ENCODE measurements at places on chromosomes 11 and 22.
A peak's percentile ranks its signal among the peaks of the same experiment; 100 is the strongest.

DNA sequence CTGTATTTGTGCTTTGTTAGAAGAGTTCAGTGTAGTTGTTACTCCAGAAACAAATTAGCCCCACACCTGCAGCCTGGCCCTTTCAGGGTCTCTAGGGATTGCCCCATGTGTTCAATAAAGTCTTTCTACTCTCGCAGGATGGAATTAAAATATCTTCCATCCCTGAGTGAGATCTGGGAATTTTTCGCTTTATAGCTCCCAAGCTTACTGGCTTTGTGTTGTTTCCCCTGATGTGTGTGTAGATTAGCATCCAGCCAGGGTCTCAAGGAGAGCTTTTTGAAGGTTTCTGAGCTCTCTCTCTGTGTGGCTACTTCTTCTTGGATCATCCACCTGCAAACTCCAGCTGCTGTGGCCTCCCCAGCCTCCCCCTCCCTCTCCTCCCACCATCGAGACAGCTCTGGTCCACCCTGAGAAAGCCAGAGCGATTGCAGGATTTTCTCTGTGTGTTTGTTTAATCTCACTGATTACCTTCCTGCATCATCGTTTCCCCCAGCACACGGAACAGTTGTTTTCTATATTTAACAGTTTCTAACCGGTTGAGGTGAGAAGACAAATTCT, 553.5 kb downstream of the TBC1D22A start:
- DNase-seq = no peak
- no peak overlapping the region for H3K4me3 ChIP-seq
- no peaks in the 10 kb centered on the region for H3K4me1 ChIP-seq
- no peaks in the 10 kb centered on the region for H3K36me3 ChIP-seq
- H3K27ac ChIP-seq = no peak overlapping the region

- H3K27me3 ChIP-seq = no peaks in the 10 kb centered on the region
- H3K4me1 ChIP-seq = no peaks in the 10 kb centered on the region
- H3K4me3 ChIP-seq = no peak overlapping the region
- H3K36me3 ChIP-seq = no peaks in the 10 kb centered on the region
- H3K27ac ChIP-seq = no peak overlapping the region
- DNase-seq = no peak
These were observed 305.0 kb upstream of the LARGE1 start for GRCh38 chr22:34225278-34225677.

DNA sequence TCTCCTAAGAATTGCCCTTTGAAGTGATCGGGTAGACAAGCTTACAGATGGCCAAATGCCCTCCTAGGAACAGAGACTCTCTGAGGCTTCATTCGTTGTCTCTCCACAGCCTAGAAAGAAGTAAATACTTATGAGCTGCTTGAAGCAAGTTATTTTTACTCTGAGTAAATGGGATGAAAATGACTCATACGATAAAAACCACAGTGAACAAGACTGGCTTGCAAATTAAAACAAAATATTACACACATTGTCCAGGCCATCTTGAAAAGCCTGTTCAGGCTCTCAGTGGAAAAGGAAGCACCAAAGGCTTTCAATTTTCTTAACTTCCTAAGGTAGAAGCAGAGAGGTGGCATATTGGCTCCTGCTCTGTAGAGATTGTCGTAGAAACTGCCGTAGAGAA, 294.2 kb downstream of the NELL1 start:
- no peak for DNase-seq
- no peaks in the 10 kb centered on the region for H3K4me1 ChIP-seq
- H3K27me3 ChIP-seq = no peaks in the 10 kb centered on the region
- no peaks in the 10 kb centered on the region for H3K36me3 ChIP-seq
- no peak overlapping the region for H3K27ac ChIP-seq
- no peak overlapping the region for H3K4me3 ChIP-seq

DNA sequence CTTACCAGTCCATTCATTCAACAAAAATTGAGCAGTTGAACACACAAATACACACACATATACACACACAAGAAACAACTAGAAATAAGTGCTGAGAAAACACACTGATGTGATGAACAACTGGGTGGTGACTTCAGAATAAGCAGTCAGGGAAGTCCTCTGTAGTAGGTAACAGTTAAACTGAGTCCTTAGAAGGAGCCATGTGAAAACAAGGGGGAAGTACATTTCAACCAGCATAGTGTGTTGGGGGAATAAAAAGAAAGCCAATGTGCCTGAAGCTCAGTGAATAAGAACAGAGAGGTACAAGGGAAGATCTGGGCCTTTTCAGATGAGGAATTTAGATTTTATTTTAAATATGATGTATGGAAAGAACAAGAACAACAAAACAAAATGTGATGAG, 6.8 kb upstream of the TMEM123 start:
- H3K27me3 ChIP-seq = no peaks in the 10 kb centered on the region
- no peak for DNase-seq
- H3K36me3 ChIP-seq = no peaks in the 10 kb centered on the region
- no peak overlapping the region for H3K4me3 ChIP-seq
- no peak overlapping the region for H3K27ac ChIP-seq

DNA sequence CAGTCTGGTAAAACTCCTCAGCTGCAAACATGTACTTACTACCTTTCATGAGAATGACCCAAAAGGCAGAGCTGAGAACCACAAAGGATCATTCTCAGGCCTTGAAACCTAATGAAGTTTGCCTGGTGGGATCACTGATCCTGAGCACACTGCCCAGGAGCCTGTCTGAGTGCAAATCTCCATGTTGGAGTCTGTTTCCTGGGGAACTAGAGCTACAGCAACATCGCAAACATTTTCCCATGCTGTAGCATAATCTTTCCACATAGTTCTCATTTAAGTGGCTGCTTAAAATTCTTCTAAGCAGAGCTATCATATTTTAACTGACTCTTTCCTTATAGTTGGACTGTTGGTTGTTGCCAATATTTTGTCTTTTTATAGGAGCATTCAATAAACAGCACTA, 58.5 kb downstream of the GUCY1A2 start:
- peaks cover 15% of the 10 kb centered on the region for H3K4me1 ChIP-seq
- H3K36me3 ChIP-seq = no peaks in the 10 kb centered on the region
- H3K4me3 ChIP-seq = no peak overlapping the region
- no peaks in the 10 kb centered on the region for H3K27me3 ChIP-seq

DNA sequence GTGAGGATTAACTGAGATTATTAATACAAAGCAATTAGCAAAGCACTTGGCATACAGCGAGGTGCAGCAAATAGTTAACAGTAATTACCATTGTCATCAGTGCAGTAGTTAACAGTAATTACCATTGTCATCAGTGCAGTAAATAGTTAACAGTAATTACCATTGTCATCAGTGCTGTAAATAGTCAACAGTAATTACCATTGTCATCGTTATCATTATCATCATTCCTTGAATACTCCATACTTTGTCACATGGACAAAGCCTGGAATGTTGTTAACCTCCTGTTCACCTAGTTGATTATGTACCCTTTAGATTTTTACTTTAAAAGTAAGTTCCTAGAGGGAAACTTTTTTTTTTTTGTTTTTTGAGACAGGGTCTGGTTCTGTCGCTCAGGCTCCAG, 19.5 kb upstream of the LYVE1 start:
- H3K4me1 ChIP-seq = no peaks in the 10 kb centered on the region
- peaks cover 21% of the 10 kb centered on the region for H3K27me3 ChIP-seq
- no peak overlapping the region for H3K4me3 ChIP-seq
- H3K36me3 ChIP-seq = no peaks in the 10 kb centered on the region
- DNase-seq = no peak

DNA sequence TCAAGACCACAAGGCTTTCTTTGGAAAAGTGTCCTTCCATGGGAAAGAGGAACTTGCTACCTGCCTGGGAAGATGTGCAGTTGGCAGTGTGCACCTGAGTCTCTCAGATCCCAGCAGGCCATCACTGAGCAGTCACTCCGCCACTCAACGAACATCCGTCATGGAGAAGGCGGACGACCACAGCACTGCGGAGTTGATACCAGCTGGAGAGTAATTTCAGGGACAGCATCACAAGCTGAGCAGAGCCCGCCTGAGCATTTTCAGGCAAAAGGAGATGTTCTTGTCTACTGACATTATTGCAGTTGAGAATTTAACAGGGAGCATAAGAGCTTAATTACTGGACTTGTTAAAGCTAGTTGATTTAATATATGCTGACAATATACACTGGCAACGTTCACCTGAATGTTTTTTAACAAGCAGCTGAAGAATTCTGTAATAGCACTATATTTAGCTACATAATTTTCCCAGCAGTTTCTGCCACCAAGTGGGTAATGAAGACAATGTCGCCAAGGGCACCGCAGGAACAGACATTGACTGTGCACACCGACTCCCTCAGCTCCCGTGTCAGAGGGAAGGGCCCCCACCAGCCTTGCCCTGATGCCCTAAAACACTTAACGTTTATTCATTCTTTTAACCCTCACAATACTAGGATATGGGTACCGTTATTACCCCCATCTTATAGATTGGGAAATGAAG, 52.4 kb upstream of the ARFGAP3 start:
- no peak overlapping the region for H3K4me3 ChIP-seq
- no peaks in the 10 kb centered on the region for H3K4me1 ChIP-seq
- DNase-seq = no peak
- peaks cover 37% of the 10 kb centered on the region for H3K36me3 ChIP-seq

GRCh38 chr11:64031001-64031400, 4.7 kb upstream of the FLRT1 start:
- H3K4me1 ChIP-seq = no peaks in the 10 kb centered on the region
- no peaks in the 10 kb centered on the region for H3K36me3 ChIP-seq
- H3K4me3 ChIP-seq = no peak overlapping the region
- H3K27ac ChIP-seq = no peak overlapping the region
- no peaks in the 10 kb centered on the region for H3K27me3 ChIP-seq

GRCh38 chr11:72195518-72196270, 3.8 kb downstream of the FOLR1 start:
- H3K27me3 ChIP-seq = no peaks in the 10 kb centered on the region
- no peaks in the 10 kb centered on the region for H3K36me3 ChIP-seq
- H3K4me3 ChIP-seq = no peak overlapping the region
- no peak overlapping the region for H3K27ac ChIP-seq
- no peak for DNase-seq

GRCh38 chr22:34849965-34850364, 216.0 kb upstream of the ISX start:
- H3K36me3 ChIP-seq = no peaks in the 10 kb centered on the region
- DNase-seq = no peak
- no peak overlapping the region for H3K4me3 ChIP-seq
- H3K27ac ChIP-seq = no peak overlapping the region

DNA sequence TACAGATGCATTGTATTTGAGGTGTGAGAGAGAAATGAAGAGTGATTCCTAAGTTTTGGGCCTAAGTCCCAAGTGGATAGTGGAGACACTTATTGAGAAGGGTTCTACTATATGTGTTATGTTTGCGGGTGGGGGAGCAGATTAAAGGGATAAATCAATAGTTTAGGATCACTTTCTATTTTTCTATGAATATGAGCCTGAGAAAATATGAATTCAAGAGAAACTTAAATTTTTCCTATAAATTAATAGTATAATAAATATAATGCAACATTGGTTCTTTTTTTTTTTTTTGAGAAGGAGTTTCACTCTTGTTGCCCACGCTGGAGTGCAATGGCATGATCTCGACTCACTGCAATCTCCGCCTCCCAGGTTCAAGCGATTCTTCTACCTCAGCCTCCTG, 31.3 kb downstream of the AMBRA1 start:
- peak overlapping the region; percentile 86 for H3K27ac ChIP-seq
- no peak overlapping the region for H3K4me3 ChIP-seq
- no peaks in the 10 kb centered on the region for H3K27me3 ChIP-seq
- no peak for DNase-seq

DNA sequence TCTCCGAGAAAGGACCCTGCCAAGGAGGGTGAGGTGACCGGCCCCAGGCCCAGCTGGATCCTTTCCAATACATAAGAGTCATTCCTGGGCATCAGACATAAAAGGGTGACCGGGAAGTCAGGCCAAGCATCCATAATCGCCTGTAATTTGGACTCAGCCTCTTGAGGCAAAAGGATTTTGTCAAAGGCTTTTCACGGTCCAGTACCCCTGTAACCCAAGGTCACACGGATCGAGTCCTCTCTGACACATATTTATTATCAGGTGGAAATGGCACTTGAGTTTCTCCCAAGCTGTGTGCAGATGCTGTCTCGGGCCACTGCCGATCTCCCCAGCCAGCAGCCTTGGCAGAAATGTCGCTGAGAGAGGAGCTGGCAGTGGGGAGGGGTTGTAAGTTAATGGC, 556.5 kb downstream of the MN1 start:
- no peak overlapping the region for H3K27ac ChIP-seq
- H3K36me3 ChIP-seq = no peaks in the 10 kb centered on the region
- peaks cover 5% of the 10 kb centered on the region for H3K27me3 ChIP-seq
- no peaks in the 10 kb centered on the region for H3K4me1 ChIP-seq
- H3K4me3 ChIP-seq = no peak overlapping the region
- no peak for DNase-seq

GRCh38 chr11:128970598-128971190, 28.0 kb upstream of the TP53AIP1 start:
- no peak overlapping the region for H3K4me3 ChIP-seq
- peaks cover 38% of the 10 kb centered on the region for H3K4me1 ChIP-seq
- peak overlapping the region; percentile 78 for H3K27ac ChIP-seq
- H3K27me3 ChIP-seq = no peaks in the 10 kb centered on the region
- H3K36me3 ChIP-seq = no peaks in the 10 kb centered on the region

DNA sequence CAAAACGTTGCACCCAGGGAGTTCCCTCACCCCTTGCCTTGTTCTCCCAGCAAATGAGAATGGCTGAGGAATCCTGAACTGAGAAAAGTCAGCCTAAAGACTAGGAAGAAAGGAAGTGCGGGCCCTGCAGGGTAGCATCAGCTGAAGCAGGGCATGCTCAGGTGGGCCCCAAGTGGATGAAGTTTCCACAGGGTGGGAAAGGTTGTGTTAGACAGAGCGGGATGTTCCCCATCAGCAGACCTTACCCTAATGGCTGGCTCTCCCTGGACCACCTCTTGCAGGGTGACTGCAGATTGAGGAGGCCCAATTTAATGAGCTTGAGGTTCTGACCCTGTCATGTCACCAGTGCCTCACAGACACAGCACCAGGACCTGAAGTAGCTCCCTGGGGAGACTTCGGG, 81.5 kb upstream of the MYOD1 start:
- H3K36me3 ChIP-seq = no peaks in the 10 kb centered on the region
- H3K4me1 ChIP-seq = no peaks in the 10 kb centered on the region
- H3K27ac ChIP-seq = no peak overlapping the region
- H3K27me3 ChIP-seq = peaks cover 5% of the 10 kb centered on the region

- H3K4me1 ChIP-seq = no peaks in the 10 kb centered on the region
- no peaks in the 10 kb centered on the region for H3K36me3 ChIP-seq
- DNase-seq = no peak
- no peak overlapping the region for H3K4me3 ChIP-seq
- no peak overlapping the region for H3K27ac ChIP-seq
These were observed 76.4 kb upstream of the DRD2 start for GRCh38 chr11:113551645-113552044.

DNA sequence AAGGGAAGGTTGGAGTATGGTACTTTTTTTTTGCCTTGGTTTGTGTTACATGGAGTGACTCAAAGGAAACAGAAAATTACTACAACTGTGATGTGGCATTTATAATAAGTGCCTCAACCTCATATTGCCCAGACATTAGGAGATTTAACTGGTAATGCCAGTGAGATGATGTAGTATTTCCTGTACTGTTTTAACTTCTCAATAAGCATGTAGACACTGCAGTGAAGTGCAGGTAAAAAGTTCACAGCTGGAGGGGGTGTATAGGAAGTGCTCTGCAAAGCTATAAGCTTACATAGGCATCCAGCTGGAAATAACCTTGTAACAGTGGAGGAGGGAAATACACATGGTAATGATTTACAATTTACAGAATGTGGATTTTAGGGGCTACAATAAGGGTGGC, 138.2 kb upstream of the MTMR2 start:
- 0 out of 2 replicates have a peak, but pooled peaks cover 7% of the 10 kb centered on the region for H3K4me1 ChIP-seq
- H3K27ac ChIP-seq = no peak overlapping the region
- H3K4me3 ChIP-seq = no peak overlapping the region
- H3K36me3 ChIP-seq = no peaks in the 10 kb centered on the region
- H3K27me3 ChIP-seq = no peaks in the 10 kb centered on the region
